ENCODE measurements at places on chromosomes 1 and 21.

- DNase-seq = no peak
These were observed 106.5 kb downstream of the PLPP3 start for GRCh38 chr1:56472860-56473259.

GRCh38 chr1:66933887-66934700 is 9.3 kb downstream of the MIER1 start:
- no peak for DNase-seq

DNA sequence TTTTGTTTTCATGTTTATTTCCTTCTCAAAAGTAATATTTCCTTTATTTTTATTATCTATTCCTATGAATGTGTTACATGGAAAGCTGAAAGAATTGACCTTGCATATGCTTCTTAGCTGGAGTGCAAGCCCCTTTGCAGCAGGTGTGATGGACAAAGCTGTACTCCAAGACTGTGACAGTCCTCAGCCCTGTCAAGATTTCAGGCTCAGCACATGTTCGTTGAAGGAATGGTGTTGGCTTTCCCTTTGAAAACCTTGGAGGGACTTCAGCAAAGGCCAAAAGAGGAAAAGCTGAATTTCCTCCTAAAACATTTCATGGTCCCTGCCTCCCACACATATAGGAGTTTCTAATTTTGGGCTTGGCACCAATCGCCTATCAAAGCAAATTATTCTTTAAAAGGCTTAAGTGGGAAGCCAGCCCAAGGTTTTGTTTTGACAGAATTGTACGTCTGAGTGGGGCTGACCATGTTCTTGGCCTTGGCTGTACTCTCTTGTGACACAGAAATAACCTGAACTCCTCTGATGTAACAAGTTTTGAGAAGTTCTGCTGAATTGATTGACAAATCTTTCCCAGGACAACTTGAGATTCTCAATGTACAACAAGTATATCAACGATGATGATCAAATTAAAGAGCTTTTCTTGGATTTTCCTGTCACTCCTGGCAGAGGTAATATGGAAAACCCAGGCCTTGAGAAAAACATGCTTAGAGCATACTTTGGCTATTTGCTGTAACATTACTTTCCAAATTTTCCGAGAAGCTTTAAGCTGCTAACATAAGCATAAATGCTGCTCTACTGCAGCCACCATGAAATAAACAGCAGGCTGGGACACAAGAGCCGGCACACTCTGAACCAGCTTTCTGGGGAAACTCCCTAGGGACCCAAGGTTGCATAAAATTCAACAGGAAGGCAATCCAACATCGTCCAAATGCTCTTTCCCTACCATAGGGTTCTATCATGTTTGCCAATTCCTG is 135.7 kb upstream of the ZNF648 start:
- DNase-seq = no peak

GRCh38 chr21:39842741-39843459 is 24.3 kb upstream of the PCP4 start:
- no peak for DNase-seq

All from cerebellar nuclear complex (tissue), 1 donor.